ENCODE measurements at places on chromosomes 11 and 22.

GRCh38 chr11:31236143-31236542 is 133.4 kb downstream of the DCDC1 start:
- DNase-seq = no peak

DNA sequence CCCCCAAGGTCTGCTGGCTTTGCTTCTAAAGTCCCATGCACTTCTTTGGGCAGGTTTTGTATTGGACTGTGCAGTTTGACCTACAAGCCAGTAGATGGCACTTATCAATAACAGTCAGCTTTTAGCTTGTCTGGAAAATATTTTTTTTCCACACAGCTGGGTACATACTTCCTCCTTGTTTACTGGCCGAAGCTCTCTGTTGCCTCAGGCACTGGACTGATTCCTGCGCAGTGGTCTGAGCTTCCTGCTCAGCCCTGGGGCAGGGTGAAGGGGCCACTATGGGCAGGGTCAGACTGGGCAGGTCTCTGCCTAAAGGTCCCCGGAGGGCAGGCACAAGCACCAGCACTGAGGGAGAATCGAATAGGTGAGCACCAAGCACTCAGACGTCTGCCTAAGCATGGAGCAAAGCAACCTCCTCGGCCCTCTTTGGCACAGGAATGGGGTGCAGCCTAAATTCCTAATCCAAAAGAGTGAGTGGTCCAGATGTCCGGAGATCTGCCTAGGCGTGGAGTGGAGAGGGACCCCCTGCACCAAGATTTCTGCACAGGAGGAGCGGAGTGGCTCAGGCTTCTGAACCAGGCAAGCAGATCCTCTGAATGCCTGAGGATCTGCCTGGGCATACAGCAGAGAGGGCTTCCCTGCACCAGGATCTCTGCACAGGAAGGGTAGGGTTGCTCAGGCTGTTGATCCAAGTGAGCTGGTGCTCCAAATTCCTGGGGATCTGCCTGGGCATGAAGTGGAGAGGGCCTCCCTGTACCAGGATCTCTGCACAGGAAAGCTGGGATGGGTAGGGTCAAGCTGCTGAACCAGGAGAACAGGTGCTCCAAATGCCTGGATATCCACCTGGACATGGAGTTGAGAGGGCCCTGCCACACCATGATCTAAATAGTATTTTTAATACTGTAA is 105.9 kb upstream of the C11orf58 start:
- DNase-seq = no peak

GRCh38 chr11:114168691-114169090 is 109.2 kb downstream of the ZBTB16 start:
- DNase-seq = no peak

DNA sequence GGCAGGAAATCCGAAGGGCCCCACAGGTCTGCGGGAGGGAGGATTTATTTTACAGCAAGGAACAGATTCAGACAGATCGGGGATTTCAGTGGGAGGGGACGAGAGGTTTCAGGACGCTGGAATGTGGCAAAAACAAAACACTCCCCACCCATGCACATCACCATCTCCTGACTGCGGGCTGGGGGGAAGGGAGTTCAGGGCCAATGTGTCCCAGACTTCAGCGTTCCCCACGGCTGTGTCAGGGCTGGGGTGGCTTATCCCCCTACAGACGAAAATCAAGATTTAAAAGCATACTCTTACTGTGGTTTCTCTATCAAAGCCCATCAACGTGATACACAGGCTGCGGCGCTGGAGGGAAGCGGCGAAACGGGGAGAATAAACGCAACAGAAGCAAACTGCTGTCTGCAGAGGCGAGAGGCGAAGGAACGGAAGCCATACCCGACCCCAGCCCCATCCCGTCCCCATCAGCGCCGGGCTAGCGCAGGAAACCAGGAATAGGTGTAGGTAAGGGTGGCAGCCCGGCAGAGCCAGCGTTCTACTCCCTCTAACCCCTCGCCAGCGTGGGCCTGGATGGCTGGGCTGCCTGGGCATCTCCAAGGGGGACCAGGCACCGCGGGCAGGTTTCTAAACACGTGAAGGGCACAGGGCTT is 2.7 kb downstream of the TENM4 start:
- no peak for DNase-seq

DNA sequence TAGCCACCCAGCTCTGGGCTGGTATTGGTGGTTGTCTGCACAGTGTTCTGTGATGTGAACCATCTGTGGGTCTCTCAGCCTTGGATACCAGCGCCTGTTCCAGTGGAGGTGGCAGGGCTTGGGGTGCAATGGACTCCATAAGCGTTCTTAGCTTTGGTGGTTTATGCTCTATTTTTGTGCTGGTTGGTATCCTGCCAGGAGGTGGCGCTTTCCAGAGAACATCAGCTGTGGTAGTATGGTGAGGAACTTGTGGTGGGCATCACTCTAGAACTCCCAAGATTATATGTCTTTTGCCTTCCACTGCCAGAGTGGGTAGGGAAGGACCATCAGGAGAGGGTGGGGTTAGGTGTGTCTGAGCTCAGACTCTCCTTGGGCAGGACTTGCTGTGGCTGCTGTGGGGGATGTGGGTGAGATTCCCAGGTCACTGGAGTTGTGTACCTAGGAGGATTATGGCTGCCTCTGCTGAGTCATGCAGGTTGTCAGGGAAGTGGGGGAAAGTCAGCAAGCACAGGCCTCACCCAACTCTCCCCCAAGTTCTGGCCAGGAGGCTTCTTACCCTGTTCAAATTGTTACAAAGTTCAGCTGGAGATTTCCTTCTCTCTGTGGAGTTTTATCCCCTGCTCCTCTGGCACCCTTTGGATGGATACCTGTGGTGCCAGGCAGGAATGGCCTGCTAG is 47.2 kb downstream of the MRGPRX2 start:
- DNase-seq = no peak

GRCh38 chr22:29106839-29107238 is 34.0 kb downstream of the KREMEN1 start:
- DNase-seq = no peak

- no peak for DNase-seq
Measured at GRCh38 chr22:36196254-36197064, 5.2 kb downstream of the APOL4 start.

DNA sequence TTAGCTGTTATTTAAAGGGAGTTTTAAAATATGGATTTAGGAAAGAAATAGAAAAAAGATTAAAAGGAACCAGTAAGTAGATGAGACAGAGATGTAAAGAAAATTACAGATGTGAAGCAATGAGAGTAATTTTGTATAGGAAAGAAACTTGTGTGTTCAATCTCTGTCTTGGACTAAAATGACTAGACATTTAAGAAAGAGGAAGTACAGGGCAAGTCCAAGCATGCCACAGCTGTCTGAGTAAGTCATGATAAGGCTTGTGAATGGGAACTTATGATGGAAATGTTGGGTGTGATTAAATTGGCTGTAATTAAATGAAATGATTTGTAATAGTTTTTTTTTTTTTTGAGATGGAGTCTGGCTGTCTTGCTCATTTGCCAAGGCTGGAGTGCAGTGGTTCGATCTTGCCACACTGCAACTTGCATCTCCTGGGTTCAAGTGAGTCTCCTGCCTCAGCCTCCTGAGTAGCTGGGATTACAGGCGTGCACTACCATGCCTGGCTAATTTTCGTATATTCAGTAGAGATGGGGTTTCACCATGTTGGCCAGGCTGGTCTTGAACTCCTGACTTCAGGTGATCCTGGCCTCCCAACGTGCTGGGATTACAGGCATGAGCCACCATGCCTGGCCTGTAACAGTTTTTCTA is 5.9 kb upstream of the ACY3 start:
- no peak for DNase-seq

GRCh38 chr11:115919341-115920091 is 415.3 kb upstream of the CADM1 start:
- DNase-seq = no peak

DNA sequence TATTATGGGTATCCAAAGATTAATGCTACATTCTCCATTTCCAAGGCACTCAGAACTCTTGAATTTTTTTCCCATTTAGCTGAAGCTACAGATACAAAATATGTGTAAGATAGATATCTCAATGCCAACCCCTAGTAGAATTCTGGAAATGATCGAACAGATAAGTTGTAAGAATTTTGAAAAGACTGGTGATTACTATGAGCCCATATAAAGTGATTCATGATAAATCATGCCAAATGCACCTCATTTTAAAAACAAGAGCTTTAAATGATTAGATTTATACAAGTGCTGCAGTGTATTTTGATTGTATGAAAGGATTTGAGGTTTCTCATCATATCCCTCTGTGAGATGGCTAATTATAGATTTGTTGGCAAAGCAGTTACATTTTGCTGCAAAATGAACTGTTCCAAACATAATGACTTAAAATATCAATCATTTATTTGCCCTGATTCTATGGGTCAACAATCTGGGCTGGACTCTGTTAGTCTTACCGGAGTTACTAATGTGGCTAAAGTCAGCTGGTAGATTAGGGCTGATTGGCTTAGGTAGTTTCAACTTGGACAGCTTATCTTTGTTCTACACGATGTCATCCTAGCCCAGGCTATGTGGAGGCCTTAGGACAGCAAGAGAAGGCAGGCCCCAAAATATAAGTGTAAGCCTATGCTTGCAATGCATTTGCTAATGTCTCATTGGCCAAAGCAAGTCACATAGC is 3.4 kb downstream of the OR10V1 start:
- no peak for DNase-seq

GRCh38 chr22:47929646-47930185 is 1167.3 kb downstream of the TBC1D22A start:
- no peak for DNase-seq

DNA sequence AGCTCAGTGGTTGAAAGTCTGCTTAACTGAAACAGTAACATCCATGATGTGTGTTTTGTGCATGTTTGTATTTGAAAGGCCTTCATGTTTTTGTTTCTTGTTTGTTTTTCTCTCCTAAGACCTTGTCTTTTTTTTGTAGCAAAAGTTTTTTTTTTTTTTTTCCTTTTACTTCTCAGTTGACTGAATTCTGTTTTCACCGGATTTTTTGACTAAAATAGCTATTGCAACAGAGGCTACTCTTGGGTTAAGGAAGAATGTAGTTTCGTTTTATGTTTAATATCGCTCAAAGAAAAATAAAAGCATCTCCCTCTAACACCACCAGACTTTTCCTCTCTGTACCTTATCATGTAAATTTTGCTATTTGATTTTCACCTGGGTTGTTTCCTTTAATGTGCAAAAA is 15.1 kb downstream of the APOL6 start:
- DNase-seq = no peak

DNA sequence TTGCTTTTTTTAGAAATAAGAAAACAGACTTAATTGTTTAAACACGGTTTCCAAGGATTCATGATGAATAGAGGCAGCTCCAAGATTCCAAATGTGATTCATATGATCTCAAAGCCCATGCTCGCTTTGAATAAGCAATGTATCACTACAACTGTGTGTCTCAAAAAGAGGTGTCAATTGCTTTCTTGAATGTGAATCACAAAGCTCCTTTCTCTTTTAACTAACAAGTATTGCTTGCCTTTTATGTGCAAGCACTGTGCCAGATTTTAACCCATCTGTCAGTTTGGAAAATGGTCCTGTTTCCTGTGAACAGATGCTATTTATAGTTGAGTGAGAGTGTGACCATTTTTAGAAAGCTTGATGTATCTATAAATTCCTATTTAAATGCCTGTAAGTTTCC is 6.5 kb downstream of the OOSP1 start:
- no peak for DNase-seq

GRCh38 chr22:48755059-48755949 is 1072.4 kb downstream of the BRD1 start:
- no peak for DNase-seq

DNA sequence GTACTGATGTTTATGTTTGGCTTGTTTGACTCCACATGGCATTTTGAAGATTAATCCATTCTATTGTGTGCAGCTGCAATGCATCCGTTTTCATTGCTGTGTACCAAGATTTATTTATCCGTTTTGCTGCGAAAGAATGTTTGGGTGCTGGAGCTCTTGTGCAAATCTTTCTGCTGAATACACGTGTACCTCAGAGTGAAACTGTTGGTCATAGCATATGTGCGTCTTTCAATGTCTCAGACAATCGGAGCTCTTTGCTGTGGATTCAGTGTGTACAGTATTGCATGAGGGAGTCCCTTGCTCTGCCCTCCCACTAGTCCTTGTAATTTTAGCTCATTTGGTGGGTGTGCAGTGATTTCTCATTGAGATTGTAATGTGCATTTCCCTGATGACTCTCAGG is 545.4 kb downstream of the TBC1D22A start:
- no peak for DNase-seq

DNA sequence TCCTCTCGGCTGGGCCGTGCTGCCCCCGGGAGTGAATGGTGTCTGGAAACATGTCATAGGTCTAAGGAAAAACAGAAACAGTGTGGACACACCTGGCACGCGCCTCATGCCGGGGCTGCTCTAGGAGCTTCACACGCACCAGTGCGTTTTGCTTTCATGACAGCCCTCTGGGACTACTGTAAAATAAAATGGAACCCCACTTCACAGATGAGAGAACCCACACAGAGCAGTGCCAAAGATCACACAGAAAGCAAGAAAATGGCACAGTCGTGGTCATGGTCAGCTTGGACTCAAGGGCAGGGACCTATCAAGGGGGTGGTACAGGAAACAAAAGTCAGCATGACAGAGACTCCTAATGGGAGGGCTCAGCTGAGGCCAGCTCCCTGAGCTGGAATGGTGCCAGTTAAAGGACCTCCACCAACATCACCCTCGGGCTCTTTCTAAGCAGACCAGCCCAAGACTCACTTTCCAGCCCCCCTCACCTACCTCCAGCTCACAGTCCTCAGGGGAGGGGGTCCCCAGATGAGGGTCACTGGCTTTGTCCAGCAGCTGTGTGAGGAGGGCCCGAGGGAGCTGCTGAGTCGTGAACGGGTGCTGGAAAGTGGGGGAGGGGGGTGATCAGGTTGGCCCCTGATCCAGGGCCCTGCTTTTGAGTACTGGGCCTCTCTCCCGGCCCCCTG is 3.3 kb downstream of the MAP4K2 start:
- DNase-seq = no peak

DNA sequence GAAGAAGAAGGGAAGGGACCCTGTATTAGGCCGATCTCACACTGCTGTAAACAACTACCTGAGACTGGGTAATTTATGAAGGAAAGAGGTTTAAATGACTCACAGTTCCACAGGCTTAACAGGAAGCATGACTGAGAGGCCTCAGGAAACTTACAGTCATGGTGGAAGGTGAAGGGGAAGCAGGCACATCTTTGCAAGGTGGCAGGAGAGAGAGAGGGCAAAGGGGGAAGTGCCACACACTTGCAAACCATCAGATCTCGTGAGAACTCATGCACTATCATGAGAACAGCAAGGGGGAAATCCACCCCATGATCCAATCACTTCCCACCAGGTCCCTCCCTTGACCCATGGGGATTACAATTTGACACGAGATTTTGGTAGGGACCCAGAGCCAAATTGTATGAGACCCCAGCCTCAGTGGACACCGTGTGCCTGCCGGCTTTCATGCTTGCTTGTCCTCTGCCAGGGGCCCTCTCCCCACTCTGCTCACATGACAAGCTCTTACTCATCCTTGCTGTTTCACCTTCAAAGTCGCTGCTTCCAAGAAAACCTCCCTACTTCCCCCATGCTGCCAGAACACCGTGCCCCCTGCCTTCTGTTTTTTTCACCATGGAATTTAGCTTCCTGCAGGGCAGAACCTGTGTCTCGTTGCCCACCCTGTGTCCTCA is 23.3 kb upstream of the PPFIA1 start:
- no peak for DNase-seq

DNA sequence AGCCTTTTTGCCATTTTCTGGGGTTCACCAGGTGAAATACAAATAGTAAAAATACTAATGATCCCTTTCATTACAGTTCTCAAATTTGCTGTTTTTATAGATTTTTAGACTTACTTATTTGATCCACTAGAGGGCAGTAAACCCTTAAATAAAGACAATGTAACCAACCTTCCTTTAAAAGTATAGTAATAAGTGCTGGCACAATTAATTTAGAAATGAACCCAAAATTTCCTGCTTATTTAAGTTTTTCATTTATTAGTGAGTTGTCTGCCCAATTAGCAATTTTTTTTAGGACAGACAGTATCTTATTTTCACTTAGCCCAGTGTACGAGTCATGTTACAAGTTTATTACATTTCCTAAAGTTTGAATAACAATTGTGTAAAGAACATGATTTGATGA is 4.7 kb downstream of the DDIAS start:
- DNase-seq = no peak
